ENCODE measurements at places on chromosomes 2 and 18.

DNA sequence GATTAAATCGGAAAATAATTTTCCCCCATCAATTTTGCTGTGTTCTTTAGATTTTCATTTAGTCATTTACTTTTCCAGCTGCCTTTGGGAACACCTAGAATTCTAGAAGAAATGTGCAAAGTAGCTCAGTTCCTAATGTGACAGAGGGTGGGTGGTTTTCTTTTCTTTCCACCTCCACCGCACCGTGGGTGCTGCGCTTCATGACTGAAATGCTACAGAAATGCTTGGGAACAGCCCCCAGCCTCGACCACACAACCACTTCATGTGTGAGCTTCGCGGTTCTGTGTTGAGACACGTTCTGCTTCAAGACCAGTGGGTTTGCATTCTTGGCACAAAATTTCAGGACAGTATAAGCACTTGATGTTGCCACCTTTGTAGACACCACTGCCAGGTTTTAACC is 30.9 kb downstream of the E2F6 start:
- no peak for DNase-seq

DNA sequence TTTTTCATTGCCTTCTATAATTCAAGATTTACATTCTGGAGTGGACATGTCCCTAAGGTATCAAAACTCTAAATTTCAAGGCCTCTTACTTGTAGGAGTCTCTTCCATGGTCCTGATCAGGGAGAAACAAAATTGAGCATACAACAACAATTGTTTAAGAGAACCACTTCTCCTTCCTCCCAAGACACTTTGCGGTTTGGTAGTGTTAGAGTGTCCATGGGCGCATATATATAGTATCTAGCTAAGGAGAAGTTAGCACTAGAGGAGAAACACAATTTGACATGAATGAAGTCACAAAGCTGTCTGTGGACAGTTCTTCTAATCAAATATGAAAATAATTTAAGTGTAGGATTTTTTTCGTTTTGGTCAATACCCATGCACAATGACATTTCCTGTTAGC is 349.1 kb upstream of the MAP2 start:
- no peak for DNase-seq

DNA sequence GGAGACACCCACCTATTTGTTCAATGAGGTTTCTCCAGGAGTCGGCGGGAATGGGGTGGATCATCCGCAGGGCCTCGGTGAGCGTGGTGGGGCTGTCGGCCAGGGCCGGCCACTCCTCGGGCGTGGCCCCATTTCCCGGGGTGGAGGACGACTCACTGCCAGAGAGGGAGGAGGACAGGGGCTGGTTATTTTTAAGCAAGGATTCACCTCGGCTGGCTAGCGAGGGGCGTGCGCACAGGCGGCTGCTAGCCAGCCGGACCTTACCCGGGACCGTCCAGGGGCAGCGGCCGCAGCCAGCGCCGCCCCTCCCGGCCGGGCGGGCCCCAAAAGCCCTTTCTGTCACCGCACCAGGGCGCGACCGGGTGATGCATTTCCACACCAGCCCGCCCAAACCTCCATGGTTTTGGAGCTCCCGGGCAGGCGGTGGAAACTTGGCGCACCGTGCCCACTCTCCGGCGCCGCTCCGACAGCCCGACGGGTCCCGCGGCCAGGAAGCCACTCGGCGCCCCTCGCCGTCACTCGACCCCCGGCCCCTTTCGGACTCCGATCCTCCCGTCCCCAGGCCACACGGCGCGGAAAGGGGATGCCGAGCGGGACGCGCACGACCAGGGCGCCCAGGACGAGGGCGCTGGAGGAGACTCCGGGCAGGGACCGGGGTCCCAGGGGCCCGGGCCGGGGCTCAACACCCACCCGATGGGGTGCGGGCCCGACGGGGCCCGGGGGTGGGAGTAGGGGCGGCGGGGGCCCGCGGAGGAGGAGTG is 57.1 kb downstream of the SNORC start:
- DNase-seq = no peak

DNA sequence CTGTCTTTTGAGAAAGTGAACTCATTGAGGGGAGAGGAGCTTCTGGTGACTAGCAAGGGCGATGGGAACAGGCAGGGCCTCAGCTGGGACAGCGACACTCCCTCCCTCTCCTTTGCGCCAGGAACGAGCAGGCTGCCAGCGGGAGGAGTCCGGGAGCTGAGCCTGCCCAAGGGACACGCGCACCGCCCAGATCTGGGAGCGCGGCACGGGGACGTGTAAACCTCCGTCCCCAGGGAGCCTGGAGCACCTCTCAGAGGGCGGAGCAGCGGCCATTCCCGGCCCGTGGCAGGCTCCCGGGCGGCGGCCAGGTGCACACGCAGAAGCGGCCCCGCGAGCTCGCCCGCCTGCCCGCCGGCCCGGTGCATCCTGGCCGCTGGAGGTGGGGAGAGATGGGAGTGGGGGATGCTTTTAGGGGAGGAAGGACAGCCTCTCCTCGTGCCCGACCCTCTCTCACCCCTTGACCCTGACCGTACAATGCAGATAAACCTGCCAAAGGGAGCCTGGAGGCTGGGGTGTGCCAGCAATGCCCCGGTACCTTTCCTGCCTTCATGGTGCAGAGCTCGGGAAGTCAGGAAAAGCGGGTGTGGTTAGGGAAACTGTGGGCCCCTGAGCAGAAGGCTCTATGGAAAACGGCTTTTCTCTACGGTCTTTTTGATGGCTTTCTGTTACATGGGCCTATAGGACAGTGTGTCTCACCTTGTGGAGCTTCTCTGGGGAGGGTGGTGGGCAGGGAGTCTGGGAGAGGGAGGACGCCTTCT is 2.2 kb downstream of the AQP4 start:
- DNase-seq = no peak

DNA sequence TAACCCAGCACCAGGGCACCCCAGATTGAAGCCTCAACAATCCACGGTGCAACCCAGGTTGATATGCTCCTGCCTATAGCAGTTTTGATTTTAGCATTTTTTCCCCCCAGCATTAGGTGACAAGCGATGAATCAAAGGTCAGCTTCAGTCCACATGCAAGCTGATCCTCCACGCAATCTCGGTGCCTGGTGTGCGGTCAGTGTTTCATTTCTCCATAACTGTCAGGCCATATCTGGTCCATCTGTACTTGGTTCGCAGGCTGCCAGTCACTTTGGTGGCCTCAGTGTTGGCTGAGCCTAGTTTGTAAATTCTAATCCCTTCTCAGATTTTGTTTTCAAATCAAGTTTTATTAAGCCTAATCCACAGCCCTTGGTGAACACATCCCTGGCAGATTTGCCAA is 30.2 kb downstream of the KCNG3 start:
- DNase-seq = no peak

- no peak for DNase-seq
These were observed 341.1 kb downstream of the BCL11A start for GRCh38 chr2:60212181-60212945.

DNA sequence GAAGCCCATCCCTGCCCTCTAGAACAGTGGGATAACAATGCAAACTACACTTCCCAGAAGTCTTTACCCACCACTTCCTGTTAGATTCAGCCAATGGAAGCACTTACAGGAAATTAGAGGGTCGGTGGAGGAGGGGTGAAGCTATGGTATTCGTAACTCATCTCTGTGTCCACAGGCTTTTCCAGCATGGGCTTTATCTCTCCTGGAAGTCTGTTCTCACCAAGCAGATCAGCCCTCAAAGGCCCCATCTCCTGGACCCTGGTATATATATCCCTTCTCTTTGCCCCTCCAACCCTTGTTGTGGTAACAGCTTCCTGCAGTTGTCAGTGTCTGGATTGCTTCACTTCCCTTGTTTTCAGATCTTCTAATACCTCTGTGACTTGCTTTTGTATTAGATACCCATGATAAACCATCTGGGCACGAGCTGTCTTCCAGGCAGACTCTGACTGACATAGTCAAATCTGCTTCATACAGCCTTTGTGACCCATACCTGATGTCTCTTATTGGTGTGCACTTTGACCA is 475.0 kb upstream of the POU3F3 start:
- peak; percentile 16 for DNase-seq

GRCh38 chr18:80105369-80106167 is 3.5 kb upstream of the ADNP2 start:
- no peak for DNase-seq

- DNase-seq = no peak
These were observed 95.1 kb upstream of the LCLAT1 start for GRCh38 chr2:30351949-30352348.

DNA sequence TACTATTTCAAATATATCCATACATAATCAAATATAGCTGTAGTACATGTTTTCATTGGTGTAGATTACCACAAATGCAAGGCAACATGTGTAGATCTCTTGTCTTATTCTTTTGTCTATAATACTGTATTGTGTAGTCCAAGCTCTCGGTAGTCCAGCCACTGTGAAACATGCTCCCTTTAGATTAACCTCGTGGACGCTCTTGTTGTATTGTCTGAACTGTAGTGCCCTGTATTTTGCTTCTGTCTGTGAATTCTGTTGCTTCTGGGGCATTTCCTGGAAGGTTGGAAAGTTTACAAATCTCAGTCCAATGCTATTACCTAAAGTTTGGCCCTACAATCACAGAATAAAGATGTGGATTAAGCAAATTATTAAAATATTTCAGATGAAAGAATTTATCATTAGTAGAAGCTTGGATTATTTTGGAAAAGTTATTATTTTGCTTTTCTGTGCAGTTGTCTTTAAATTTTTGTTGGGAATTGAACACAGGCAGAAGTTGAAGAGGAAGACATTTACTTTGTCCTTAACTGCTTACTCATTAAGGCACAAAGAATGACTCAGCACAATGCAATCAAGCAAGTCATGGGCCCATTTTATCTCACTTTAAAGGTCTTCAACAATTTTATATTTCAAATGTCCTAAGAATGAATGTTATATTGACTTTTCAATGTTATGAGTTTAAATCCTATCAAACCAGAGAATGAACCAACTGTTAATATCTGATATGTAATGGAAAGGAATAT is 103.4 kb upstream of the CAVIN2 start:
- DNase-seq = no peak

GRCh38 chr2:237878-238277 is 26.0 kb downstream of the SH3YL1 start:
- peak; percentile 5 for DNase-seq

GRCh38 chr2:151930042-151930441 is 101.8 kb upstream of the ARL5A start:
- DNase-seq = no peak

DNA sequence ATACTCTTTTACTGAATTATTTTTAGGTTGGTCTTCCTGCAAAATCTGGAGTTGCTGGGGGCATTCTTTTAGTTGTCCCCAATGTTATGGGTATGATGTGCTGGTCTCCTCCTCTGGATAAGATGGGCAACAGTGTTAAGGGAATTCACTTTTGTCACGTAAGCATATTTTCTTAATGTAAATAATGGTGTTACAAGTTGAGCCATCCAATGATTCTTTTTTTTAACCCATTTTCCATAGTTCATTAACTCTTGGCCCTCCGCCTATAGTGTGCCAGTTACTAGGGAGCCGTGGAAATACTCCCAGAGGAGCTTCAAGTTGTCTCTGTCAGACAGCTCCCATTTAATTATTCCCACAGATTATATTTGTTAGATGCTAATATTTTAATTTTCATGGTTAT is 49.8 kb downstream of the GLS start:
- DNase-seq = no peak

GRCh38 chr2:28399289-28399688 is 6.6 kb downstream of the FOSL2 start:
- peak; percentile 4 for DNase-seq

DNA sequence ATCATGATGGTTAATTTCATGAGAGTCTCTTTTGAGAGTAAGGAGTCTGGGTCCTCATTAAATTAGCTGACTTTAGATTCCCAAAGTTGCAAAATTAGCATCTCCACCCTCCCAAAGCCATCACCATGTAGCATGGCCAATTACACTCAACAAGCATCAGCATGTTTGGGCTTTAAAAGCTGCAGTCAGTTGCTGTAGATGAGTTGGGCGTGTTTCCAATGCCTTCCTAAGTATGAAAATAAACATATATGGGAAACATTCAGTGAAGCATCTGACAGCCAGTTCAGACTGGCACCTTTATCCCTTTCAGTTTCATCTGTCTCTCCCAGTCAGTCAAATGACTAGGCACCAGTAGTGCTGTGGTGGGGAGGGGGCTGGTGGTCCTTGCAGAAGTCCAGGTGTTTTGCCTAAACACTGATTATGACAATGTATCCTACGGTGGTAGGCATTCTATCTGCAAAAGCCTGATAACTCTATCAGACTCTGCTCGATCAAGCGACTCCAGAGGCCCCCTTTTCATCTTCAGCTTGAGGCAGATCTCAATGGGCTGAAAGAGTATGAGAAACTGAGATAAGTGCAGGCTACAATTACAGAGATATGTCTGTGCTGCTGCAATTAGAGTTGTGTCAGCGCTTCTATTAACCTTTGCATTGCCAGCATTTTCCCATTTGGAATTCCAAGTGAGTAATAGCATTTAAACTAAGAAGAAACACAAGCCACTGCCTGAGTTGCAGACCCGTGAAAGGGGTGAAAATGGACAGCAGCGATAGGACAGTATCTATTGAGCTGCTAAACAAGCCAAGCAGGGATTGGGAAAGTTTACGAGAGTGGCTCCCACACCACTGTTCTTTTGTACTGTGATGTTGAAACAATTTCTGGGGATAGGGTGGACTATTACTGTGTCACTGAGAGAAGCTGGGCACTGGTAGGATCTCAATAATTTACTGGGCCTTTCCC is 67.3 kb upstream of the SPOPL start:
- no peak for DNase-seq

DNA sequence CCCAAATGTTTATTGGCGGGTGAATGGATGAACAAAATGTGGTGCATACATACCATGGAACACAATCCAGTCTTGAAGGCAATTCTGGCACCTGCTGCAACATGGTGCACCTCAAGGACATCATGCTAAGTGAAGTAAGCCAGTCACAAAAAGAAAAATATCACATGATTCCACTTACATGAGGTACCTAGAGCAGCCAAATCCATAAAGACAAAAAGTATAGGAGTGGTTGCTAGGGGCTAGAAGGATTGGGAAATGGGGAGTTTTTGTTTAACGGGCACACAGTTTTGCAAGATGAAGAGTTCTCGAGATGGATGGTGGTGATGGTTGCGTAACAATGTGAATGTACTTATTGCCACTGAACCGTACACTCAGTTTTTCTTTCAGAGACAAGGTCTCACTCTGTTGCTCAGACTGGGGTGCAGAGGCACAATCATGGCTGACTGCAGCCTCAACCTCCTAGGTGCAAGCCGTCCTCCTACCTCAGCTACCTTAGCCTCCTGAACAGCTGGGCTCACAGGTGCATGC is 90.9 kb upstream of the CERS6 start:
- DNase-seq = no peak

GRCh38 chr2:240963065-240963867 is 35.2 kb upstream of the SNED1 start:
- DNase-seq = no peak

All from CD4-positive, alpha-beta T cell treated with Interleukin-10 for 1 hour (primary cell).